Astrocyte of the cerebellum (primary cell): ENCODE measurements at places on chromosomes 7 and 10.

DNA sequence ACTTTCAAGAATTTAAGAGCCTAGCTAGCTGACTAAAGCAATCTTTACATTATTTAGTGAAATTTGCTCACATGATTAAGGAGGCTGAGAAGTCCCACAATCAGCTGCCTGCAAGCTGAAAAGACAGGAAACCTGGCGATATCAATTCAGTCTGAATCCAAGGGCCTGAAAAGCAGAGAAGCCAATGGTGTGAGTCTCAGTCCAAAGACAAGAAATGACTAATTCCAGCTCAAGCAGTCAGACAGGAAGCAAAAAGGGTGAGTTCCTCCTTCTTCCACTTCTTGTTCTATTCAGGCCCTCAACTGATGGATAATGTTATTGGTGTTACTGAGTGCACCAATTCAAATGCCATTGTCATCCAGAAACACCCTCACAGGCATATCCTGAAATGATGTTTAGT, 1231.6 kb upstream of the CELF2 start:
- no peak for DNase-seq

DNA sequence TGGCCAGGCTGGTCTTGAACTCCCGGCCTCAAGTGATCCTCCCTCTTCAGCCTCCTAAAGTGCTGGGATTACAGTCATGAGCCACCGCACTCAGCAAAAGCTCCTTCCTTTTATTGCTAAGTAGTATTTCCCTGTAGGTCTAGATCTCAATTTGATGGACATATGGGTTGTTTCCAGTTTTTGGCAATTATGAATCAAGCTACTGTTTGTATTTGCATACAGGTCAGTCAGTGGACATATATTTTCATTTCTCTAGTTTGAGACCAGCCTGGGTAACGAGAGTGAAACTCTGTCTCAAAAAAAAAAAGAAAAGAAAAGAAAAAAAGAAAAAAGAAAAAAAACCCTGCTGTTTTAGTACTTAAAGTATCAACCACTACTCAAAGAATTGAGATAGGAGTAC, 6.4 kb upstream of the PRKRIP1 start:
- no peak for DNase-seq

GRCh38 chr7:112134039-112134438, 72.2 kb downstream of the DOCK4 start:
- DNase-seq = no peak

DNA sequence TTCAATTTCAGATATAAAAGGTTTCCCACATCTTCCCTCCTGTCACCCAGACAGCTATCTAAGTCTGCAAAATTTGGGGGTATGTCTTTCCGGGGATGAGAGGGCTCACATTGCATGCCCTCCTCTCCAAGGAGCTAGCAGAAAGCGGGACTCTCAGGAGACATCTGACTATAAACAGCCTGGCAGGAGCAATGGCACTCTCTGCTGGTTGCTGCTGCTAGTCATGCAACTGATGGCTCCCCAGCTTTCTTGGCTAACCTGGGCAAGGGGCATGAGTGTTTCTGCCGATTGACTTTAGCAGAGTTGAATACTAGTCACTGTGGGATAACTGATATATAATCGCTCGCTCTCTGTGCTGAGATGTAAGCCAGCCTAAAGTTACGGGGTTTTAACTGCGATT, 12.0 kb downstream of the TBX20 start:
- no peak for DNase-seq

GRCh38 chr7:127912901-127913300, 118.3 kb downstream of the LRRC4 start:
- no peak for DNase-seq

DNA sequence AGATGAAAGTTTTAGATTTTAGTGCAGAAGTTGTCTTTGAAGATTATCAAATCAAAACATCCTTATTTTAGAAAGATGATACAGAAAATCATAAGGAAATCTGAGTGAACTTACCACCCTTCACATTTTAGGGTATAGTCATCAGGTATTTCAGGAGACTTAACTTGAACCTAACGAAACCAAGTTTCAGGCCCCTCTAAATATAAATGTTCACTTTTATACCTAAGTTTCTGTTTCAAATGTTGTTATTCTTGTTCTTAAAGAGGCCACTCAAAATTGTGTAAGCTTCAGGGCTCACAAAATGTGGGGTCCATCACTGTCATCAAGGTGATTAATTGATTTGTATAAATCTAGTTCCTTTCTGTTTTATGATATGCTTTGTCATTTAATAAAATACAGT, 216.2 kb downstream of the KIAA1217 start:
- DNase-seq = no peak

GRCh38 chr7:51246258-51247245, 70.1 kb downstream of the COBL start:
- DNase-seq = peak; percentile 9

- no peak for DNase-seq
Measured at GRCh38 chr10:79088176-79088575, 19.4 kb downstream of the ZMIZ1 start.

DNA sequence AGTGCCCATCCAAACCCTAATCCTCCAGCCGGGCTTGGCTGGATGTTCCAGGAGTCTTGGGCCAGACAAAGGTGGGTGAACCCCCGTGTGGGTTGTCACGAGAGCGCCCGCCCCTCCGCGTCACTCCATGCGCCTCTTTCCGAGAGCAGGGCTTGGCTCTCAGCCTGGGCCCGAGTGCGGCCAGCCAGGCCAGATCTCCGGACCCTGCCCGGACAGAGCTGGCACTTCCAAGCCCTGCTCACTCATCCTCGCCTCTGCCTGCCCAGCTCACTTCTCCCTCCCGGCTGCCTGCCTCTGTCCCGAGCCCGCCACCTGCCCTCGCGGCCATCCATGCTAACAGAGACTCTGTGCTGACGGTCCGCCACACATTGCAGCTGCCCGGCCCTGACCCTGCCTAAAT, 34.6 kb downstream of the AGAP3 start:
- DNase-seq = no peak

DNA sequence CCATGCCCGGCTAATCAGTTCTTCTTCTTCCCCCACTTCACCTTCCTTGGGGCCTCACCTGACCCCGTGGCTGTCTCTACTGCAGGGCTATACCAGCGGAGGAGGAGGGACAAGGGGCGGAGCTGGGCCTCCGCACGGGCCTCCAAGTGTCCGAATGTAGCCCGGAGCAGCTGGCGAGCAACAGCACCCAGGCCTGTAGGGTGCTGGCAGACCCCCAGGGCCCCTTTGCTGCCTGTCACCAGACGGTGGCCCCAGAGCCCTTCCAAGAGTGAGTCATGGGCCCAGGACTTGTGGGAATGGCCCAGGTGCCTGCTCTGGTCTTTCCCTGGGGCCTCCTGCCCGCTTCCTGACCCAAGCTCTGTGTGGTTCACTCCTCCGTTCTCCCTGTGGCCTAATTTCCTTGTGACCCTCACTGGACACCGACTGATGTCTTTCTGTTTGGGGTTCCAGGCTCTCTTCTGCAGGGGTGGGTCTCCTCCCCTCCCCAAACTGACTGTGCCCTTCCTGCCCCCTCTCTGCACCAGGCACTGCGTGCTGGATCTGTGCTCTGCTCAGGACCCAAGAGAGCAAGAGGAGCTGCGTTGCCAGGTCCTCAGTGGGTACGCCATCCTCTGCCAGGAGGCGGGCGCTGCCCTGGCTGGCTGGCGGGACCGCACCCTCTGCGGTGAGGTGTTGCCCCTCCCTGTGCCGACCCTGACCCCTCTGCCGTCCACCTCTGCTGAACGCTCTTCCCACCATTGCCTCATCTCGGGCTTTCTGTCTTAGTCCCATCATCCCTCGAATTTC, 35.2 kb downstream of the EPHB4 start:
- no peak for DNase-seq

DNA sequence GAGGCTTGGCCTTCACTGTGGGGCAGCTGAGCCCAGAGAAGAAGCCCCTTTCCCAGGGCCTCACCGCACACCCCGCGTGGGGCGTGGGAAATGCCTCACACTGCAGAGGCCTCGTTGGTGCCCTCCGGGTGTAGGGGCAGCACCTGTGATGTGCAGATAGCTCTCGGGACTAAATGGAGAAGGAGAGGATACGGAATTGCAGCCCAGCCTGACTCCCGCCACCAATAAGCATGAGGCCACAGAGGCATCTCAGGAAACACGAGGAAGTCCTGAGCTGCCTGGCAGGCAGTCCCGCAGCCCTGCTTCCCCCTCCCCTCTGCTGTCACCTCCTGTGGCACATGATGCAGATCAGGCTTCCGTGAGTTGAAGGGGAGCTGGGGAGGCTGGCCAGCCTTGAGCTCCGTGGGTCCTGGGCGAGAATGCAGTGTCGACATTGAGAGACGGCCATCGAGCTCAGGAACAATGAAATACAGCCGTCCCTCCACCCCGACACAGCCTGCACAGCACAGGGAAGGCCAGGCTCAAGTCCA, 59.6 kb upstream of the PPP2R2D start:
- no peak for DNase-seq

DNA sequence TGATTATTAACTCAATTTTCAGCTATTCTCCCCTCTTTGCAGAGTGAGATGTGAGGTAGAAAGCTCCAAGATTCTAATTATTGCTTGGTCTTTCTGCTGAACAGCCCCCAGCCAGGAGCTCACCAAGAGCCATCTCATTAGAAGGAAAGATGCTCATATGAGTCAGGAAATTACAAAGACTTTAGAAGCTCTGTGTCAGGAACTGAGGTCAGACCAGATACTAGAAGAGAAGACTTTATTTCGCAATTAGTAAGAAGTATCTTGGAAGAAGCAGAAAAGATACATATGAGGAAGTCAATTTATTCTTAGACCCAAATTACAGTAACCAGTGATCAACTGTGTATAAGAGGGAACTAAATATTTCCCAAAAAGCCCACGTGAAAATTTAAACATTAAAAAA, 626.9 kb downstream of the ZWINT start:
- DNase-seq = no peak

DNA sequence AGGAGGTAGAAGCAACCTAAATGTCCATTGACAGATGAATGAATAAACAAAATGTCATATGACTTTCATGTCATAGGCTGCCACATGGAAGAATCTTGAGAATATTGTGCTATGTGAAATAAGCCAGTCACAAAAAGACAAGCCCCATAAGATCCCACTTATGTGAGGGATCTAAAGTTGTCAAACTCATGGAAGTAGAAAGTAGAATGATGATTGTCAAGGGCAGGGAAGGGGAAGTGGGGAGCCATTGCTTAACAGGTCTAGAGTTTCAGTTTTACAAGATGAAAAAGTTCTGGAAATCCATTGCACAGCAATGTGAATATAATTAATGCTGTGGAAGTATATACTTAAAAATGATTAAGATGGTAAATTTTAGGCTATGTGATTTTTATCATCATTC, 229.3 kb upstream of the KMT2E start:
- DNase-seq = no peak

GRCh38 chr7:68805159-68805558, 793.1 kb upstream of the AUTS2 start:
- no peak for DNase-seq

GRCh38 chr10:86785968-86786367, 29.5 kb downstream of the BMPR1A start:
- no peak for DNase-seq

DNA sequence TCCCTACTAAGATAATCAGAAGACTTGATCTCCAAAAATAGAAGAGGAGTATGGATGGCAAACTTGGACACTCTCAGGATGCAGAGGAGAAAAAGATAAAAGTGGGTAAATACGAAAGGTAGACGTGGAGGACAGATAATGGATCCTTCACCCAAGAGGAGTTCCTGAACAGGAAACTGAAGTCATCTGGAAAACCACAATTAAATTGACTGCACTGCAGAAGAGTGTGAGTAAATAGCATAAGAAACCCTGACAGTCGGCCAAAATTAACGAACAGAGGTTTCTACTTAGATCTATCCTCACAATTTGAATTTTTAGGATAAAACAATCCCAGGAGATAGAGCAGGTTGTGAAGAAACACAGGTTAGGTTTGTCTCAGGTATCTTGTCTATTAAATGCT, 70.5 kb downstream of the SDK1 start:
- DNase-seq = peak; percentile 31

GRCh38 chr7:128131731-128132130, 100.5 kb upstream of the LRRC4 start:
- no peak for DNase-seq

- DNase-seq = no peak
Measured at GRCh38 chr10:133422807-133423771, 1.3 kb downstream of the SPRN start.

- no peak for DNase-seq
Measured at GRCh38 chr7:85685901-85686300, 499.0 kb upstream of the SEMA3D start.

- no peak for DNase-seq
Measured at GRCh38 chr7:126659124-126659523, 593.6 kb downstream of the GRM8 start.

GRCh38 chr10:59575269-59575668, 134.4 kb downstream of the SLC16A9 start:
- no peak for DNase-seq

DNA sequence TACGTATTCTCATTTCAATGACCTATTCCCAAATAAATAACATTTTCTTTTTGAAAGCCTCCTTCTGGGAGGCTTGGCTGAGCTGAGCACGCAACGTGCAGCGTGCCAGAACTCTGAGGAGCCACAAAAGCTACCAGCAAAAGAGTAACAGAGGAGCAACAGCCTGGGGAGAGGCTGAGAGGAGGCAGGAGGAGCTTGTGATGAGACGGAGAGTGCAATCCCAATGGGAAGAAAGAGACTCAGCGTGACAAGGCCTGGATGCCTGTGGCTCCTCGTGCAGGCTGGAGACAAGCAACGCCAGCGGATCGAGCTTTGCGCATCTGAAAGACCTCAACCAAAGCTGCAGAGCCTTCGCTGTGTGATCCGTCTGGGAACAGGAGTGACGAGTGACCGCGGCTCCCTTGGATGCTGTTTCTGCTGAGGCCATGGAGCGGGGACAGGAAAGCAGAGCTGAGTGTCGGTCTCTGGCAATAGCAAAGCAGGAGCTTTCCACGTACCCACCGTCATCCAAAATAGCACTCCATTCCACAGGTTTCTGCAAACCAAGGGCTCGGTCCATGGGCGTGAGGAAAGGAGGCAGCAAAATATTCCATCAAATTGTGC, 171.7 kb upstream of the PFKP start:
- DNase-seq = no peak

DNA sequence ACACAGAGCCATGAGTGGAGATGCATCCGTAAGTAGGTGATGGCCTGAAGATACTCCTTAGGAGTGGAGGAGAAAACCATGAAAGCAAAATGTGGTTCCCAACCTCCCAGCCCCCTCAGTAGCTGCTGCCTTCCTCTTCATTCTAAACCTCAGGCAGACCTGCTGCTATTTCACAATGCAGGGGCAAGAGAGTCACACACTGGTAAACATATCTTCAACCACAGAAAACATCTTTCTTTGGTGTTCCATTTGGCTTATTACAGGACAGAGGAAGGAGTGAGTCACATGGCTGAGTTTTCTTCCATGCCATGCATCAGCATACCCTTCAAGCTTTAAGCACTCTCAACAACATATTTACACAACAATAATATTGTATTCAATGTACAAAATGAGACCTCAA, 342.1 kb downstream of the BMPER start:
- DNase-seq = no peak

- no peak for DNase-seq
Measured at GRCh38 chr7:118839515-118839914, 615.0 kb downstream of the ANKRD7 start.

DNA sequence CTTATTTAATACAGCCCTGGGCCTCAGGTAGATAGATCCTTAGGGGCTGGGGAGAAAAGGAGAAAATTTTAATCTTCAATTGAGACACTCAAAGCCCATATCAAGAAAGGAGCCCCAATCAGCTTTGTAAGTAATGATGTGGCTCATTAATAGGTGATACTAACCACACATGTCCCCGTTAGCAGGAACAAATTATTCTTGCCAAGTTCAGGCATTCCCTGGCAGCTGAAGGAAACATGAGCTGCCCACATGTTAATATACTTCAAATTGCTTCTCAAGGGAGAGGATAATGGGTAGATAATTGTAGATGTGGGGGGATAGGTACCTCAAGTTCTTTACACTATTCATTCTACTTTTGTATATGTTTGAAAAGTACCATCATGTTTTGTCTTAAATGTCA, 14.5 kb downstream of the IFIT5 start:
- DNase-seq = peak; percentile 24
